NCI-H1417 treated with DMSO at 0.1 percent for 48 hours (cell line): ENCODE measurements at places on chromosomes 2 and 18.

- no peak for DNase-seq
Observed at GRCh38 chr2:42513252-42513918, 19.6 kb upstream of the KCNG3 start.

- DNase-seq, result no peak
Observed at GRCh38 chr2:132489150-132489549, 72.5 kb downstream of the GPR39 start.

- DNase-seq, result no peak
Observed at GRCh38 chr2:218369330-218369729, 12.7 kb downstream of the CATIP start.

- no peak for DNase-seq
Observed at GRCh38 chr2:192230889-192231453, 36.2 kb upstream of the TMEFF2 start.

DNA sequence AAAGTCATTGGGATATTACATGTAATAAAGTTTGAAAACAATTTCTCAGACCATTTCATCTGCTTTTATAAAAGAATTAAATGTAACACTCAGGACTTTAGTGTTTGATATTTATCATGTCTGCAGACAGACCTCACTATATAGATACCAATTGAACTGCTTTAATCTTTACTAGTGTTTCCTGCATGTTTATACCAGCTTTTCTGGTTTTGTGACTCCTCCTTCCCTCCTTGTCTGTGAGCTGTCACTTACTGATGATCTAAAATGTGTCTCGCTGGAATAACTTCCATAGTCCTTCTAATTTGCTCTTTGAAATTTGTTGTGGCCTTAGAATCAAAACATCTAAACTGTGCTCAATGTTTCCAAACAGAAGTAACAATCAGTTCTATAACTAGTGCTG lies 71.3 kb upstream of the TWSG1 start:
- no peak for DNase-seq

DNA sequence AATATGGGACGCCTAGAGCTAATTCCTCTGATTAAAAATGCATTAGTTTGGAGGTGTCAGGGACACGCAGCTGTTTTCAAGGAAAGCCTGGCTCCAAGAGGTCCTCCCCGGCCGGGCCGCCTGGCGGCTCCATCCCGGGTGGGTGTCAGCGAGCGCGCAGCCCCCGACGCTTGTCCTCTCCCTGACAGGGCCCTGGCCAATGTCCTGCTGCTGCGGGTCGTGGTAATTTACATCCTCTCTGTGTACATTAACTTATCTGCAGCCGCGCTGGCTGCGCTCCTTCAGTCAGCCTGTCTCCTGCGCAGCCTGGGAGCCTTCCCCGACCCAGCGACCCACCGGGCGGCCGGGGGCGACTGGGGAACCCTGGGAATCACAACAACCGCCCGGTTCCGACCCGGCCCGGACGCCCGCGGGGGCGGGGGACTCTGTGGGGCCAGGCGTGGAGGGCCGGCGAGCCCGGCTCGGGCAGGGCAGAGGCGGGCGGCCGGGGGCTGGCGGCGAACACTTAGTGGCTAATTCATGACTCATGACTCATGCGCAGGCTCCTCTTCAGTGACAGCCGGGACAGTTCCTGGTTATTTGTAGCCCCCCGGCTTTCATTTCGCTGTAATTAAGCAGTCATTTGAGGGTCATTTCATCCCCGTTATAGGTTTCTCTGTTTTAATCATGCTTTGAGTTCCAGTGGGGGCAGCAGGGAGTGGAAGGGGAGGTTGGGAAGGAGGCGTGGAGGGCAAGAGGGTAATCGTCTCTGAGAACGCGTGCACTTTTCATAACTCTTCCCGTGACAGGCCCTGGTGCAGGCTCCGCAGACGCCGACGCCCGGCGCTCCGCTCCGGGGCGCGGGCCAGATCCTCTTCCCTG lies 141.9 kb upstream of the CTAGE1 start:
- DNase-seq, result no peak

GRCh38 chr2:156156580-156156979 lies 175.9 kb downstream of the NR4A2 start:
- DNase-seq, result no peak

DNA sequence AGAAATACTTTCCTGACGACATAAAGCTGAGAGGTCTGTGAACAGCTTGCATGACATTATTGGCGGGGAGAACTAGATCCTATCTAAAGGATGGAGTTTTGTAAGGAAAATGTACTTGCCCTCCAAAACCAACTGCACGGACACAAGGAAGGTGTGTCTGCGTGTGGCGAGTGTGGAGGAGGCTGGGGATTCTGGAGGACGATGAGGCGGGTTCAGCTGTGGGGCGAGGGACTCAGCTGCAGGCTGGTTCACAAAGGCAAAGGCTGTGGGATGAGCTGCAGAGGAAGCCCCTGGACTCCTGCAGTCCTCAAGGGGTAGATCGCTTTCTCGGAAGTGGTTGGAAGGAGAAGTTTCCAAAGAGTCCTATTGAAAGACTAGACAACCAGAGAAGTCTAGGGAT lies 48.2 kb downstream of the ACKR3 start:
- DNase-seq, result no peak

GRCh38 chr2:190454795-190455194 lies 46.6 kb downstream of the MFSD6 start:
- DNase-seq, result no peak

DNA sequence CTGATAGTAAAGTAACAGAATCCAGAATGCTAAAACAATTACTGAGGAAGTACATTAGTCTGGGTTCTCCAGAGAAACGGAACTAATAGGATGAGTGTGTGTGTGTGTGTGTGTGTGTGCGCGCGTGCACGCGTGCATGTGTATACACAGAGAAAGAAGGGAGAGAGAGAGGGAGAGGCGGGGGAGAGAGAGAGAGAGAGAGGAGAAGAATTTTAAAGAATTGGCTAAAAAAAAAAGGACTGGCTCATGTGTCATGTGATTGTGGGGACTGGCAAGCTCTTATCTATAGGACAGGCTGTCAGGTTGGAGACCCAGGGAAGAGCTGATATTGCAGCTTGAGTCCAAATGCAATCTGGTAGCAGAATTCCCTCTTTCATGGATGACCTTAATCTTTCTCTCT lies 976.2 kb upstream of the CDH2 start:
- no peak for DNase-seq

GRCh38 chr2:240013343-240013742 lies 11.8 kb downstream of the NDUFA10 start:
- DNase-seq, result no peak

- no peak for DNase-seq
Observed at GRCh38 chr18:22678486-22678885, 254.6 kb upstream of the RBBP8 start.

- DNase-seq, result no peak
Observed at GRCh38 chr2:43559391-43560230, 36.2 kb downstream of the THADA start.

DNA sequence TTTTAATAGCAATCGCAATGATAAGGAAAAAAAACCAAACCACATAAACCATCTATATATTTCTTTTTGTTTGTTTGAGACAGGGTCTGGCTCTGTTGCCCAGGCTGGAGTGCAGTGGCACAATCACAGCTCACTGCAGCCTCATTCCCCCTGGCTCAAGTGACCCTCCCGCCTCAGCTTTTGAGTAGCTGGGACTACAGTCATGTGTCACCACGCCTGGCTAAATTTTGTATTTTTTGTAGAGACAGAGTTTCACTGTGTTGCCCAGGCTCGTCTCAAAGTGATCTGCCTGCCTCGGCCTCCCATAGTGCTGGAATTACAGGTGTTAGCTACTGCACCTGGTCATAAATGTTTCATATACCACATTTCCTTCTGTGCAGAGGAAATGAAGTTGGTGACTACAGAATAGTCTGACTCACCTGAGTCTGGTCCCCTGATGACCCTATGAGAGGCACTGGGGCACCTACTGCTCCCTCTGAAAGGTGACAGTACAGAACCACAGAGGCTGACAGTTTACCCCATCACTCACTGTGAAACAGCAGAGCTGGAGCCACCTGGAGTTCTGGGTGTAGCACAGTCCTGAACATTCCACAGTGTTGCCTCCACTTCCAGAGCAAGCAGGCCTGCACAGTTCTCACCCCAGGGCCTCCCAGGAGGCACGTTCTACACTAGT lies 183.7 kb upstream of the PXDN start:
- no peak for DNase-seq
